ENCODE measurements at places on chromosomes 1 and 21.

DNA sequence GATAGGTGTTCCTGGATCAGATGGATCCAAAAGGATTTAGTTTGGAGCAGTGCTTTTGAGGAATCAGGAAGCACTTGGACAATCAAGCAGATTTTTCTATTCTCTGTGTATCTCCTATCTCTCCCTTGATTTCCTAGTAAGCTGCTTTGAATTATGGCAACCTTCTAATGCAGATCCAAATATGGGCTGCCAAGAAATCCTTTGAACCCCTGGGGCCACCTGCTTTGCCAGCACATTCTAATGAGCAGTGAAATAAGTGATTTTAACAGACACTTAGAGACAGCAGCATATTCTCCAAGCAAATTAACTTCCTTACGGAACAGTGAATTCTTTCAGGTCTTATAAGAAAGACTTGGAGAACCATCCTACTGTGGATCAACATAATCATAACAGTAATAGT is 195.4 kb downstream of the GPR52 start:
- no peak for DNase-seq

DNA sequence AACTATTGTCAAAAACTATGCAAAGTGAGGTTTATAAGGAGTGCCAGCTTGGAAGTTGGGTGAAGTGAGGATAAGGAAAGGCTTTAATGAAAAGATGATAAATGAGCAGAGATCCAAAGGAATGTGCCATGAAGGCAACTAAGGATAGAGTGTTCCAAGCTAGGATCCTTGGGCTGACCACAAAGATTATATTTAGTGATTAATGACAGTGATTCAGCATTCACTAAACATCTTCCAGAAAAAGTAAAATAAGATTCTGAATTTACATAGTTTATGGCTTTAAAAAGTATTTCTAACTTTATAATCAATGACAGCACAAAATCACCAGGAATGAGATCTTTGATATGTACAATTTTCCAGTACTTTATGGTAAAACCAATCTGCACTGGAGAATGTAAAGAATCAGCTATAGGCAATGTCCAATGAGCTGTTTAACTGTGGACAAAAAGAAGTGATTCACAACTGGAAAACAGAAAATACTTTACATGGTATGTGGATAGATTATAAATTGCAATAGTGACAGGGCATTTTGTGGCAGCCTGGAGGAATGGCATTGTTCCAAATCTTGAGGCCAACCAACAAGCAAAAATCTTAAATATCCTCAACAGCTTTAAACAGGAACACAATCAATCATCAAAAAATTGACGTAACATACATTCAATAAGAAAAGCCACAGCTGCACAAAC is 91.2 kb upstream of the KCTD3 start:
- DNase-seq: no peak

DNA sequence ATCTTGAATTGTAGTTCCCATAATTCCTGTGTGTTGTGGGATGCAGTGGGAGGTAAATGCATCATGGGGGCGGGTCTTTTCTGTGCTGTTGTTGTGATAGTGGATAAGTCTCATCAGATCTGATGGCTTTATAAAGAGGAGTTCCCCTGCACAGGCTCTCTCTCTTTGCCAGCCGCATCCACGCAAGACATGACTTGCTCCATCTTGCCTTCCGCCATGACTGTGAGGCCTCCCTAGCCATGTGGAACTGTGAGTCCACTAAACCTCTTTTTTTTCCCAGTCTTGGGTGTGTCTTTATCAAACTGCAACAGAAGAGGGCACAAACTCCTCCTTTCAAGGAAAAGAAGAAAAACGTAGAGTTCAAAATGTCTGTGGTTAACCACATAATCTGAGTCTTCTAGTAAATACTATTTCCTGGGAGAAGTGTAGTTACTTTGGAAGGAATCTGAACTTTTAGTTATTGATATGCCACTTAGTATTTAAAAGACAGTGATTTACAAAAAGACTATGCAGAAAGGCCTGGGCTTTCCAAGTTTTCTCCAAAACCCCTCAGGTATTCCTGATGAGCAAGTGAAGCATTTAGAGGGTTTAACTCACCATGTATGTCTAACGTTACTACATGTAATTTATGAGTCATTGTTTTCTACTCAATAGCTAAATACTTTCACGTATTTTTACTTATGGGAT is 10.0 kb downstream of the ADAMTS1 start:
- no peak for DNase-seq

DNA sequence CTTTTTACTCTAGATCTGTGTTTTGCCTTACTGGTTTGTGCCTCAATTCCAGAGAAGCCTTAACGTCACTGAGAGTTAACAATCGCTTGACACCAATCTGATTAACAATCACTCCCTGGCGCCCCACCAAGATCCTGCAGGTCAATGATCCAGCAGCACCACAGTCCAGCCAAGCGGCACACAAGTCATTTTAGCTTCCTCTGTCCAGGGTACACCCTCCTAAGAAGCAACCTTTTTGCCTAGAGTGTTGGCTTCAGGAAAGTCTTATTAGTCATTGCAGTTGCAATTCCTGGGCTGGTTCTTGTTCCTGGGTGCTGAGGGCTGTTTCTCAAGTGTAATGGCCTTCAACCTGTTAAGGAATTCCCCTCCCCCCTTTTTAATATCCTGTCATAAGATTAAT is 323.0 kb upstream of the USP25 start:
- no peak for DNase-seq

GRCh38 chr1:31730336-31731048 is 26.7 kb upstream of the COL16A1 start:
- DNase-seq: no peak

DNA sequence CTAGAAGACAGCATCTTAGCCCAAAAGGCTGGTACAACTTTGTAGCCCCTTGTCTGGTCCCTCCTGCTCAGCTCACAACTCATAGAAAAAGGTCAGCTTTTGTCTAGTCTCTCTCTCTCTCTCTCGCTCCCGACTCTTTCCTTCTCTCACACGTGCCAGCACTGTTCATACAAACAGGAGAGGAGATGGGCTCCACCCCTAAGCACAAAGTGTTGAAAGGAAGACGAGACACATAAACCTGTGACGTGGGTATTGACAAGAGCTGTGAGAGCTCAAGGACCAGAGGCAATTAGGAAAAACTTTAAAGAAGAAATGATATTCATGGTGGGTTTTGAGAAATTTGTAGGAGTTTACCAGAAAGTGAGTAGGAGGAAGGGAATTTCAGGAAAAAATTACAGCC is 23.6 kb upstream of the KCNC4 start:
- DNase-seq: no peak

DNA sequence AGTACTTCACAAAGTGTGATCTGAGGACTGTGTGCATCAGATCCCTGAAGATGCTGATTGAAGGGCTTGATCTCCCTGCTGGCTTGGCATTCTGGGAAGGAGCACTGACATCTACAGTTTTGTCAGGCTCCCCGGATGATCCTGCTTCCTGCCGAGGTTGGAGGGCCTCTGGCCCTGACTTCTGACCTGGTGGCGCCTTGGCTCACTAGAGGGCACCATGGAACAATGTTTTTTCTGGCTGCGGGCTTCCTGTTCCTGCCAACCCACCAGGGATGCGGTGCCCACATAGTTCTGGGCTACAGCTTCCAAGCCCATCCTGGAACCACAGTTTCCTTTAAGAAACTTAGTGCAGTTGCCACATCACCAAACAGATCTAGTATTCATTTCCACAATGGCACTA is 38.8 kb upstream of the RASAL2 start:
- no peak for DNase-seq

DNA sequence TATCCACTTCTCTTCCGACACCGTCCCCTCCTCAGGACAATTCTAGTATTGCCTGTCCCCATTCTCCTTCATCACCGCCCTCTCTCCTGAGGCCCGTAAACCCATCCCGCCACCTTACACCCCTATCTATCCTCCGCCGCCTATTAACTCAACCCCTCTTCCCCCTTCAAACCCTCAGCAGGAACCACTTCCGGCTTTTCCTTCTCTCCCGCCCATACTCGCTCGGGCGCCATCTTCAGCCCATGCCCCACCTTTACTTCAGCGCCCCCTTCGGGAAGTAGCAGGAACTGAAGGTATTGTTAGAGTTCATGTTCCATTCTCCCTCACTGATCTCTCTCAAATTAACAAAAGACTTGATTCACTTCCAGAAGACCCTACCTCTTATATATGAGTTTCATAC is 31.6 kb downstream of the VN1R5 start:
- DNase-seq: no peak

GRCh38 chr1:18957136-18957521 is 653 bp upstream of the IFFO2 start:
- DNase-seq: no peak

DNA sequence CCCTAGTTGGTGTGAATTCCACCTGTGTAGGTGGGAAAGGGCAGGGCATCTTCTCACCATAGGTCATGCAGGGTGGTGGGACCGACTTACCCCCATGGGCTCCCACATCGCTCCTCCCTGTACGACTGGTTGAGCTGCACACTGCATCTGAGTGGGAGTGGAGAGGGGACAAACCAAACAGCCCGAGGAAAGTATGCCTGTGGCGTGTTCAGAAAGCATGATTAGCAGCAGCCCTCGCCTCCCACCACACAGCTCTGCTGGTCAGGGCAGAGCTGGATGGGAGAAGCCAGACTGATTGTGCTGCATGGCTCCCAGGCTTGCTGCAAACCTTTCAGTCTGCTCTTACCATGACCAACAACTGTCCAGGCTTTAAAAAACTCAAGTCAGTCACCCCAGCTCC is 24.4 kb downstream of the VANGL1 start:
- no peak for DNase-seq

GRCh38 chr1:13956393-13956792 is 256.4 kb downstream of the PRDM2 start:
- no peak for DNase-seq

GRCh38 chr1:45658171-45658570 is 28.2 kb downstream of the GPBP1L1 start:
- DNase-seq: no peak

DNA sequence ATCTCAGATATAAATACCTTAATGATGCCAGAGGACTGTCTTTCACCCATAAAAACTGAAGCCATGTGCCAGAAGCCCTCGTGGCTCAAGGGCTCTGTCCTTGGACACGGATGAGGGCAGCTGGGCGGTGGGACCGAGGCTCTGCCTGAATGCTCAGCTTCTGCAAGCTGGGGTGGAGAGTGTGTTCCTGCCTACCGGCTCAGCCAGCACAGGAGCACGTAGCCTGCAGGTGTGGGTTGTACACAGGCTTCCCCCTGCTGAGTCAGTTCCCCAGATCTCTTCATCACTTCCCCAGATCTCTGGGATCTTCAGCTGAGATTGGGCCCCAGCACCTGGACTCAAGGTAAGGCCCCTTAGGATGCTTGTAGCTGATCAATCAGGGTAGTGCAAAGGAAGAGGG is 15.4 kb downstream of the KCNJ15 start:
- no peak for DNase-seq

DNA sequence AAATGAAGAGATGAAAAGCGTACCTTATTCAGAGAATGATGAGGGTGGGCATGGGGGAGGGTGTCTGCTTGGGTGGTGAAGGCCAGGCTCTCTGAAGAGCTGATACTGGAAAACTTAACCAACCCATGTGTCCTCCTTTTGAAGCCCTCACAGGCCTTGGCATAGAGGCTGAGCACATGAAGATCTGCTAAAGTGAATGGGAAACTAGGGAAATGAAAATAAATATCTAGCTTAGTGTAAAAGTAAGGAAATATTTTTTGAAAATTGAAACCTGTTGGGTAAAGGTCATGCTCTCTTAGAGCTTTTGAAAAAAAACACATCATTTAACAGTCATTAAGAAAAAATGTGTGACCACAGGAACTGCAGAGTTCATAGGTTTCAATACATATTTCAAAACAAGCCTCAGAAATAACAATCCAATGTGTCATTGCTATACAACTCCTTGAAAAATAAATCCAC is 40.5 kb upstream of the RALGPS2 start:
- DNase-seq: no peak

DNA sequence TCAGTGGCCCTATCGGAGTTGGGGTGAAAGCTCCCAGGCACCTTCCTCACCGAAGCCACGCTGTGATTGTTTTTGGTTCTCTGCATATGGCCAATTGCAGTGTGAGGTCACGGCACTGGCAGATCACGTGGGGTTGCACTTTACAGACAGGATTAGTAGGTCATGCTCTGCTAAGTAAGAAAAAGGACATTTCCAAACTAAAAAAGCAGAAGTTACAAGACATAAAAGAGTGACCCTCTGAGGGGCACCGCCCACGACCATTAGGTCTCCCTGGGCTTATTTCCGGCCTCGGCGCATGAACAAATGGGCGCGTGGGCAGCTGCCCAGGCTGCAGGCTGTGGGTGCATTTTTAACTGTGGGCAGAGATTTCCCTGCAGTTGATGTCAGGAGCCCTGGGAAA is 2.0 kb downstream of the CAPN9 start:
- no peak for DNase-seq

- no peak for DNase-seq
Measured at GRCh38 chr1:3940081-3940753, 40.1 kb upstream of the C1orf174 start.

GRCh38 chr1:150484861-150485260 is 2.4 kb upstream of the TARS2 start:
- DNase-seq: no peak

GRCh38 chr1:40650075-40650474 is 15.4 kb downstream of the RIMS3 start:
- no peak for DNase-seq

GRCh38 chr1:60448850-60449249 is 375.3 kb upstream of the C1orf87 start:
- DNase-seq: no peak

DNA sequence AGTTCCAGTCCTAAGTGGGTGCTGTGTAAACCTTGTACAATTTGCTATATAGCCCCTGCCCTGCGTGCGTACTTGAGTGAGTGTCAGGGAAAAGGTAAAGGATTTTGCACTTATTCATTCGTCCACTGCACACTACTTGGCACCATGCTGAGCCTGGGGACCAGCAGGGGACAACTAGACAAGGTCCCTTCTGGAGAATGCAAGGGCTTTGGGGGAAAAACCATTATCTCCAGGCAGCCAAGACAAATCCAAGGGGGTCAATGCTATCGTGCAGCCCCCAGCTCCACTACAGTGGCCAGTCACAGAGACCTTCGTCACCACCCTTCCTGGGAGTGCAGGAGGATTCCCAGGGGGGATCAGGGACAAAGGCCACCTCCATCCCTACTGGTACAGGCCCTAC is 39.7 kb downstream of the MATN1 start:
- DNase-seq: no peak

GRCh38 chr1:208265122-208265469 is 20.9 kb upstream of the PLXNA2 start:
- no peak for DNase-seq

GRCh38 chr1:116409751-116410191 is 36.7 kb downstream of the ATP1A1 start:
- no peak for DNase-seq

GRCh38 chr1:67308136-67308535 is 463 bp downstream of the IL12RB2 start:
- no peak for DNase-seq

DNA sequence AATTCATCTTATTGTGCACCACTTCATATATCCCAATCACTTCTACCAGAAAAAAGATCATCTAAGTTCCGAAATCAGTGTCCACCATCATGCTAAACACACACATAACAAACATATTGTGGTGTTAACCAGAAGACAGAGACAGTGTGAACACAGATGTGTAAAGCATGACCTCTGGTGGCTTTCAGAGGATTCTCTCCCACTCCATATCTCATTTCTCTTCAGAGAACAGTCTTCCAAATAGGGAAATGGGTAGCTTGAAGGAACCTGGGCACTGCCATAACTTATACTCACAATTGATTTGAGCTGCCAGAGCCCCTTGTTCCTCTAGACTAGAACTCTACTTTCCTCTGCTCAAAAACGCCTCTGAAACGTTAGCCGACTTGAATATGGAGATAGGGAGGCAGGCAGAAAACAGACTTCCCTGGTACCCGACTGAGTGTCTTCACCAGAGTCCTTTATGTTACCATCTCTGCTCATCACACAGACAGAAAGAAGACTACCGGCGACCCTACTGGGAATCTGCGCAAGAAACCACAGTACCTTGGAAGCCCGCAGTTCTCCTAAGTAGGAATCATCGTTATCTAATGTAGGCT is 1.8 kb upstream of the ELAPOR1 start:
- no peak for DNase-seq

All from NCI-H524 treated with DMSO at 0.1 percent for 48 hours (cell line).